ENCODE measurements at places on chromosomes 16 and 17. TPM values are rescaled to one million over a fixed set of nuclear protein-coding genes. Genes with fewer than 3 reads are reported as not detected.

Gene KLHL10
- 0.16 TPM for total RNA-seq

Gene C17orf67
- 0.60 TPM for total RNA-seq

Gene MYL11
- total RNA-seq: not detected

Gene NACA2
- not detected for total RNA-seq

Gene CCL8
- not detected for total RNA-seq

Gene AKAP10
- 17.7 TPM for total RNA-seq

Gene PGAP6
- total RNA-seq: 73.8 TPM

Gene MT1F
- total RNA-seq: not detected

Gene LGALS9B
- not detected for total RNA-seq

Gene DPEP3
- not detected for total RNA-seq

Gene FLCN
- 67.0 TPM for total RNA-seq

Gene TMEM11
- 12.6 TPM for total RNA-seq
